ENCODE measurements at places on chromosomes 5 and 9. TPM values are rescaled to one million over a fixed set of nuclear protein-coding genes. Genes with fewer than 3 reads are reported as not detected.

DNA sequence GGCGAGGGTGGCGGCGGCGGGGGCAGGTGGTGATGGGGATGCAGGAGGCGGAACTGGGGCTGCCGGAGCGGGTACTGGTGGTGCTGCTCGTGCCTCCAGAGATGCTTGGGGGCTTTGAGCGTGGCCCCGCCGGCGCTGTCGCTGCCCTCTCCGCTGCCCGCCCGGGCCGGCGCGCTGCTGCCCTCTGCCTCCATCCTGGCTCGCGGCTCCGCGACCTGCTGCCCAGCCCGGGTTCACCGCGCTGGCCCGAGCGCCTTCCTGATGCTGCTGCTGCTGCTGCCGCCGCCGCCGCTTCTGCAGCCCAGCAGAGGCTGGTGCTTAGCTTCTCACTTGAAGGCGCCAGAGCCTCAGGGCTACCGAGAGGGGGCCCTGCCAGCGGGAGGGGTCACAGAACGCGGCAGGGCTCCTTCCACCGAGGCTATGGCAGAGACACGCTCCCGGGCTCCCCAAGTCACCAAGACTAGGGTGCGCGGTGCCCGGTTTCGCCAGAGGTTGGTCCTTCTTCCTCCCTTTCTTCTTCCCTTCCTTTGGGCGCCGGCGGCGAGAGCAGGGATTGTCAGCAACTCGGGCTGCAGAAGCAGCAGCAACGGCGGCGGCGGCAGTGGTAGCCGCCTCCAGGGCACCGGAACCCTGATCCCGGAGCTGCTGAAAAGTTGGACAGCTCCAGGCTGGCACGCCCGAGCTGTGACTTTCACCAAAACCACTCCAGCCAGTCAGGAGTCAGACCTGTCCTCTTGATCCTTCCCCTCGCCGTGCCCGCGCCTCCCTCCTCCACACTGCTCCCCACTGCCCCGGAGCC, at the start of gene PDE4D:
Gene PDE4D (minus strand): TSS at position 298 of the 799 bp plus-strand sequence.
- DNase-seq: no peak
- no peaks in the 10 kb centered on the region for H3K36me3 ChIP-seq
- no peak within 1 kb of the TSS for H3K27ac ChIP-seq
- H3K27me3 ChIP-seq: peaks cover 37% of the 10 kb centered on the region
- H3K4me3 ChIP-seq: no peak within 1 kb of the TSS
- H3K4me1 ChIP-seq: no peaks in the 10 kb centered on the region

Gene GLDC
- polyA plus RNA-seq: 0.69 TPM

- H3K27me3 ChIP-seq: no peaks in the 10 kb centered on the region
These were observed 7.7 kb downstream of the ARHGAP26 start for GRCh38 chr5:142777850-142778249.

DNA sequence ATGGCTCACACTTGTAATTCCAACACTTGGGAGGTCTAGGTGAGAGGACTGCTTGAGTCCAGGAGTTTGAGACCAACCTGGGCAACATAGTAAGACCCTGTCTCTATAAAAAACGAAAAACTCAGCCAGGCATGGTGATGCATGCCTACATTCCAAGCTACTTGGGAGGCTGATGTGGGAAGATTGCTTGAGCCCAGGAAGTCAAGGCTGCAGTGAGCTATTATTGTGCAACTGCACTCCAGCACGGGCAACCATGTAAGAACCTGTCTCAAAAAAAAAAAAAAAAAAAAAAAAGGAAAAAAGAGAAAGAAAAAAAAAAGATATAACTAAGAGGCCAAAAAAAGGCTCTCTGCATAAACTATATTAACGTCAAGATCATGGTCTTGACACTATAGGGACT, 27.3 kb downstream of the GIN1 start:
- H3K27me3 ChIP-seq: no peaks in the 10 kb centered on the region
- no peak overlapping the region for H3K27ac ChIP-seq
- H3K4me3 ChIP-seq: no peak overlapping the region

GRCh38 chr5:61486476-61486875, 154.4 kb downstream of the ZSWIM6 start:
- H3K4me1 ChIP-seq: no peaks in the 10 kb centered on the region
- no peaks in the 10 kb centered on the region for H3K36me3 ChIP-seq
- no peak for DNase-seq
- no peak overlapping the region for H3K4me3 ChIP-seq
- no peak overlapping the region for H3K27ac ChIP-seq

DNA sequence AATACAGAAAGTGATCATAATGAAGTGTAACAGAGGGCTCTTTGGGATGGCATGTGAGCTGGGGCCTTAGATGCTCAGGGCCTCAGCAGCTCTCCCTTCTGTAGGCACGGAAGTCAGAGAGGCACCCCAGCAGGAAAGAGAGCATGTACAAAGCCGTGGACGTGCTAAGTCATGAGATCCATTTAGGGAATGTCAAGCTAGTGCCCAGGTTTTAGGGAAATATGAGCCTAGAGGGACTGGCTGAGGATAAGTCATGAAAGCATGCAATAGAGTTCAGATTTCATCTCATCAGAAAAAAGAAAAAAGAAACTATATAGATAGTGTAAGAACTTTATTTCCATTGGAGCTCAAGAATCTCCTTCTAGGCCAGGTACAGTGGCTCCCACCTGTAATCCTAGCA, 379.5 kb upstream of the KLF4 start:
- no peaks in the 10 kb centered on the region for H3K4me1 ChIP-seq
- H3K36me3 ChIP-seq: no peaks in the 10 kb centered on the region

Gene GOLM1
- polyA plus RNA-seq: 12.9 TPM

GRCh38 chr5:31990701-31991110, 183.4 kb downstream of the GOLPH3 start:
- H3K36me3 ChIP-seq: no peaks in the 10 kb centered on the region
- no peak for DNase-seq
- no peaks in the 10 kb centered on the region for H3K27me3 ChIP-seq

DNA sequence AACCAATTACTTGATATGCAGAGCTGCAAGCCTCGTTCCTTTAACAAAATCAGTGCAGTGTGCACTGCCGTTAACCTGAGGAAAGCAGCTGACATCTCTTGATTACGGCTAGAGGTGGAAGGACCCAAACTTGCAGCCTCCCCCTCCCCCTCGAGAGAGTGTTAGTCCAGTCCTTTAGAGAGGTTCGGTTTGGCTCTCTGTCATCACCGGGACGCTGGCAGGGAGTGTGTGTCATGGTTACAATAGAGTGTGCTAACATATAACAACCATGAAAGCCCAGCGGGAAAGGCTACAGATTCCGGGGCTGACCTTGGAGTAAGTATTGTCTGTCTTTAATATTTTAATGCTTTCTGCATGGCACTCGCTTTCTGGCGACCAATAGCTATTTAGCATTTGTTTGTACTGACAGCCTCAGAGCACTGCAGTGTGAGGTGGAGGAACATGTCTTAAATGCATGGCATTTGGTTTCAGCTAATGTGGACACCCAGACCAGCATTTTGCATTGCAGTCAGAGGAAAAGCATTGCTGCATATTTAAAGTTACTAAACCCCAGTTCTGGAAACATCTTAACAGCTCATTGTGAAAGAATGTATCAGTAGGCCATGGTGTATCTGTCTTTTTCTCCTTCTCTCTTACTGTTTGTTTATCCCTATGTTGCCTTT, 237.5 kb downstream of the CD180 start:
- no peak for DNase-seq
- H3K27me3 ChIP-seq: no peaks in the 10 kb centered on the region
- H3K36me3 ChIP-seq: no peaks in the 10 kb centered on the region
- H3K27ac ChIP-seq: peak overlapping the region; percentile 82
- peaks cover 31% of the 10 kb centered on the region for H3K4me1 ChIP-seq

GRCh38 chr5:103502662-103503061, 59.9 kb downstream of the NUDT12 start:
- no peak for DNase-seq
- H3K36me3 ChIP-seq: no peaks in the 10 kb centered on the region

- no peaks in the 10 kb centered on the region for H3K27me3 ChIP-seq
- H3K4me3 ChIP-seq: no peak overlapping the region
- H3K27ac ChIP-seq: no peak overlapping the region
- H3K4me1 ChIP-seq: no peaks in the 10 kb centered on the region
- no peak for DNase-seq
These were observed 21.8 kb upstream of the ADAMTS19 start for GRCh38 chr5:129438322-129438721.

Gene SOX30
- polyA plus RNA-seq: 0.03 TPM

Gene PTAR1
- 11.5 TPM for polyA plus RNA-seq

DNA sequence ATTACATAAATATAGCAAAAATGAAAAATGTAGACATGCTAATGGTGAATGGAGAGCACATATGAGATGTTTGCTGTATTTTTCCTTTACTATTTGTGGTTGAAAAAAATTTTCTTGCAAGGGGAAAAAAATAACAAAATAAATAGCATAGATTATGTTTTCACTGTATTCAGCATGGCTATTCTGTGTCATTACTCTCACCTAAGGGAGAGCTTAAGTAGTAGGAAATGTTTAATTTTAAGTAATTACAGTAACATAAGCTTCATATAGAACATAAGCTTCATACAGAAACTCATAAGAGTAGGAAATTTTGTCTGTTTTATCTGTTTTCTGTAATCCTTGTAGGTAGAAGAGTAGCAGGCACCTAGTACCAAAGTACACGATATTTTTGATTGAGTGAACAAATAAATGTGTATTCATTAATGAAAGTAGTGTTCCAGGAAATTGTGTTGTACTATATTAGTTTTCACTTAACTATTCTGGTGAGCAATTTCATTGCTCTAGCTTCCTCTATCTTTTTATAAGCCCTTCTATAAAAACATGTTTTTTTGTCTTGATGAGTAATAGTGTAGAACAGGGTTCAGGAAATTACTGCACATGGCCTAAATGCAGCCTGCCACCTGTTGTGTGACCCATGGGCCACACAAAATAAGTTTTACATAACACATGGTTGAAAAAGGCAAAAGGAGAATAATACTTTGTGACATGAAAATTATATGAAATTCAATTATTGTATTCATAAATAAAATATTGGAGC, 1025.0 kb upstream of the CDH10 start:
- H3K4me3 ChIP-seq: no peak overlapping the region
- no peaks in the 10 kb centered on the region for H3K27me3 ChIP-seq
- DNase-seq: no peak
- H3K36me3 ChIP-seq: no peaks in the 10 kb centered on the region

GRCh38 chr9:113380869-113381378, 4.1 kb upstream of the HDHD3 start:
- H3K36me3 ChIP-seq: no peaks in the 10 kb centered on the region
- H3K27me3 ChIP-seq: no peaks in the 10 kb centered on the region
- no peak overlapping the region for H3K4me3 ChIP-seq
- H3K27ac ChIP-seq: no peak overlapping the region
- no peak for DNase-seq

Gene IL9
- polyA plus RNA-seq: not detected

GRCh38 chr9:14994738-14995137, 84.5 kb upstream of the FREM1 start:
- H3K27ac ChIP-seq: no peak overlapping the region
- no peaks in the 10 kb centered on the region for H3K27me3 ChIP-seq
- no peaks in the 10 kb centered on the region for H3K4me1 ChIP-seq
- DNase-seq: no peak

- no peak overlapping the region for H3K27ac ChIP-seq
- H3K27me3 ChIP-seq: no peaks in the 10 kb centered on the region
- H3K4me1 ChIP-seq: peaks cover 22% of the 10 kb centered on the region
- no peak for DNase-seq
These were observed 119.4 kb upstream of the SPIN1 start for GRCh38 chr9:88268886-88269285.

Gene ZNF883
- polyA plus RNA-seq: 0.90 TPM

DNA sequence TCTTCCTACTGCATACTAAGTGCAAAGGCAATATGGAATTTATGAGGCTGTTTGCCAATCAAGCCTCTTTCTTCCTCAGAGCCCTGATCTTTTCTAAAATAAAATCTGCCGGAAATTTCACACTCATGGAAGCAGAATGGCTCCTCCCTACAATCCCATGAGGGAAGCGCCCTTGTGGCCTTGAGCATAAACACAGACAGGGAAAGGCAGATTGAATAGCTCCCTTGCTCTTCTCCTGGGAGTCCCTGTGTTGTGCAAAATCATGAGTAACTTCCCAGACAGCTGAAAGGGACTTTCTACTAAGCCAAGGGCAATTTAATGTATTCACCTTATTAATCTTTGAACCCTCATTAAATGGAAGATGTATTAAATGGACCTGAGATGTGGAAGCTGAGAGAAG, 226.1 kb upstream of the PIK3R1 start:
- H3K4me3 ChIP-seq: no peak overlapping the region
- no peaks in the 10 kb centered on the region for H3K27me3 ChIP-seq
- H3K27ac ChIP-seq: no peak overlapping the region
- H3K4me1 ChIP-seq: no peaks in the 10 kb centered on the region
- no peaks in the 10 kb centered on the region for H3K36me3 ChIP-seq
- no peak for DNase-seq

Gene GARIN3
- polyA plus RNA-seq: not detected

DNA sequence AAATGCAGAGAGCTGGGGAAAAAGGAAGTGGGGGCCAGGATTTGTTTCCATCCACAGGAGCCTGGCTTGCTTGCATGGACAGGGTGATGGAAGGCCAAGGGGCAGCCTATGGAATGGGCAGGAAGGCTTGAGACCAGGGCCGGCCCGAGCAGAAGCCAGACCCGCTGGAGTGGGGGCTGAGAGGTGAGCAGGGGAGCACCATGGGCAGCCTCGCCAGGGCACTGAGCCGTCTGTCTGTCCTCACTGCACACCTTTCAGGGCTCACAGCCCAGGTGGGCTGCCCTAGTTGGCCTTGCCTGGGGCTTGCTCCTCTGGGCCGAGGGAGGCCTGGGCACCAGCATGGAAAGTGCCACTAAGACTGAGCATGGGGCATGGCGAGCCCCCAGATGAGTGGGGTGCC, 58.6 kb upstream of the CNOT6 start:
- no peaks in the 10 kb centered on the region for H3K36me3 ChIP-seq
- no peak for DNase-seq
- no peaks in the 10 kb centered on the region for H3K4me1 ChIP-seq
- no peak overlapping the region for H3K27ac ChIP-seq
- H3K4me3 ChIP-seq: no peak overlapping the region

Gene PAPPA
- polyA plus RNA-seq: 2.6 TPM

Gene CDKN2B-AS1
- polyA plus RNA-seq: 1.4 TPM

Gene GPR151
- polyA plus RNA-seq: not detected

Gene NPM1
- 2,398 TPM for polyA plus RNA-seq

- H3K36me3 ChIP-seq: no peaks in the 10 kb centered on the region
- H3K4me1 ChIP-seq: peaks cover 17% of the 10 kb centered on the region
- no peaks in the 10 kb centered on the region for H3K27me3 ChIP-seq
- peak; percentile 81 for DNase-seq
- H3K27ac ChIP-seq: peak overlapping the region; percentile 80
These were observed 1.0 kb upstream of the MCC start for GRCh38 chr5:113489299-113489698.

Gene PCDHB12
- 0.03 TPM for polyA plus RNA-seq

GRCh38 chr5:139445325-139446170, 6.2 kb upstream of the DNAJC18 start:
- H3K4me1 ChIP-seq: peaks cover 41% of the 10 kb centered on the region
- DNase-seq: peak; percentile 75
- H3K4me3 ChIP-seq: no peak overlapping the region
- H3K36me3 ChIP-seq: no peaks in the 10 kb centered on the region

Gene AGGF1
- 20.1 TPM for polyA plus RNA-seq

DNA sequence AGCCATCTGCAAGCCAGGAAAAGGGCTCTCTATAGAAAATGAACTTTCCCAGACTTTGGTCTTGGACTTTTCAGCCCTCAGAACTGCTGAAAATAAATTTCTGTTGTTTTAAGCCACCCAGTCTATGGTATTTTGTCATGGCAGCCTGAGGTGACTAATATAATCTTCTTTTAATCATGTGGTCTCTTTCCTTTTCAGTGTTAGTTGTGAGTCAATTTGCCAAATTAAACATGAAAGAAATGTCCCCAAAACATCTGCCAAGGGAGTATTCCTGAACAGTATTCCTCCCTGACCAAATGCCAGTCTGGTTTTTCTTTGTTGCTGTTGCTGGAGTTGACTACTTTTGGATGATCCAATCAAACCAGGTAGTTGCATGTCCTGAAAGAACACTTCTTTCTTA, 4.7 kb upstream of the YTHDC2 start:
- no peak overlapping the region for H3K4me3 ChIP-seq
- DNase-seq: no peak
- H3K27me3 ChIP-seq: no peaks in the 10 kb centered on the region
- peaks cover 24% of the 10 kb centered on the region for H3K4me1 ChIP-seq
- H3K27ac ChIP-seq: no peak overlapping the region

Data from keratinocyte (primary cell).